CD4-positive, alpha-beta T cell (primary cell): ENCODE measurements at places on chromosomes 3 and 15.

DNA sequence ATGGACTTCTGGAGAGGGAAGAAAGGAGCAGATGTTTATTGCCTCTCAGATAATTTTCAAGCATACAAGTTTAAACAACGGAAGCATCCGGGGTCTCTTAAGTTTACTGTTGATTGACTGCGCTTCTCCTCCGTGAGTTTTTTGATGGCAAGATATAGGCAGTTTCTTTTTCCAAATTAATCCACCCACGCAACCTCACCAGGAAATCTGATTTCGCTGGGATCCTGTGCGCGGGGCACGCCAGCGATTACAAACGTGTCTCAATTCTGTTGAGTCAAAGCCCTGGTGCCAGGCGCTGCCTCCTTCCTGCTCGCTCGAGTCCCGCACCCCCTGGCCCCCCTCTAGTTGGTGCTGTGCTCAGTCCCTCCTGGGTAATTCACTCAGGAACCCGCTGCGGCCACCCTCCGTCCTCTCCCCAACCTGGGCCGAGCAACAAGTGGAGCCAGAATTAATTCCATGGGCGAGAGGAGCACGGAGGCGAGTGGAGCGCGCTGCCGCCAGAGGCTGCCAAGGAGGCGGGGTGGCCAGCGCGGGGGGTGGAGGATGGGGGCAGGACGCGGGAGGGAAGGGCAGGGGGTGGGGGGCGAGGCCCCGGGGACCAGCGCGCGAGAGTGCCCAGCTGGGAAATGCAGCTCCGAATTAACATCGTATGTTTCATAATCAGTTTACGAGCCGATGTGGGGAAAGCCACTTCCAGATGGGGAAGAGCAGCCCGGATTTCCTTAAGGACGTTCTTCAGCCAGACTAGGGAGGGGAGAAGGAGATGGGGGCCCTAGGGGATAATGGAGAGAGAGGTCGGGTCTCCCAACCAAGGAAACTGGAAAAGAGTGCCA is 6.0 kb downstream of the WNT5A start:
- no peak overlapping the region for H3K27ac ChIP-seq
- H3K4me3 ChIP-seq = no peak overlapping the region
- H3K36me3 ChIP-seq = no peaks in the 10 kb centered on the region
- no peak for DNase-seq
- no peaks in the 10 kb centered on the region for H3K4me1 ChIP-seq

DNA sequence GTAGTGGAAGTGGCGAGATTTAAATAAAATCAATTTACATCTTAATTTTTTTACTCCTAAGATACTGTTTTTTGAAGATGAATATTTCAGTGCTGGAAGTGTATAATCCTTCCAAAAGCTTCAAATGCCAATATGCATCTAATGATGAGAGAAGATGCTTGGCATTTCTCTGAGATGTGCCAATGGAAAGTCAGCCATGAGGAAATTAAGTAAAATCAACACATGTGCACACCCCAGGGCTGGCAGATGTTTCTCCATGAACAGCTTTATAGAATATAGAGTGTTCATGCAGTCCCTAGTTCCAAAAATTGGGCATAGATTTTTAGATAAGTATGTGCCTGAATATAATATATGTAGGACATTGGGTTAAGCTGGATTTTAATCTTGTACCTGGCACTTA is 90.1 kb downstream of the CPNE4 start:
- H3K27me3 ChIP-seq = no peaks in the 10 kb centered on the region
- no peaks in the 10 kb centered on the region for H3K36me3 ChIP-seq
- H3K4me3 ChIP-seq = no peak overlapping the region
- no peak overlapping the region for H3K27ac ChIP-seq
- no peak for DNase-seq

DNA sequence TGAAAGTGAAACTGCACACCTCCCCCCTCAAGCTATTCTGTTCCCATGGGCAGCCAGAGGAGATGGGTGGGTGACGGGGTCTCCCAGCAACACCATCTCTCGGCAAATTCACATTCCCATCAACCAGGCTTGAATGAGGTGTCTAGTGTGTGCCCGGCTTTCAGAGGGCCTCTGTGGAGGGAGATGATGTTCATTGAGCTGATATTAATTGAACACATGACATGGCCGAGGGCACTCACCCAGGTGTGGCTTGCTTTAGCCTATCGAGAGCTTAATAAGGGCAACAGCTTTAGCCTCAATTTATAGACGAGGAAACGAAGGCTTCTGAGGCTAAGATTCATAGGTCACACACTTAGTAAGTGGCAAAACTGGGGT is 288.0 kb downstream of the UACA start:
- no peak for DNase-seq
- peaks cover 49% of the 10 kb centered on the region for H3K4me1 ChIP-seq
- H3K27ac ChIP-seq = no peak overlapping the region
- no peaks in the 10 kb centered on the region for H3K27me3 ChIP-seq

- no peak overlapping the region for H3K4me3 ChIP-seq
- no peak for DNase-seq
- peaks cover 10% of the 10 kb centered on the region for H3K4me1 ChIP-seq
Observed at GRCh38 chr3:15558581-15558980, 37.1 kb upstream of the COLQ start.

- H3K4me1 ChIP-seq = peaks cover 9% of the 10 kb centered on the region
- no peak for DNase-seq
- H3K36me3 ChIP-seq = peaks cover 93% of the 10 kb centered on the region
Observed at GRCh38 chr15:74630284-74631086, 14.8 kb downstream of the CLK3 start.
